B cell (primary cell): ENCODE measurements at places on chromosomes 6 and 20.

GRCh38 chr6:142011156-142011555 is 121.6 kb upstream of the GJE1 start:
- H3K4me1 ChIP-seq, result no peaks in the 10 kb centered on the region
- H3K36me3 ChIP-seq, result no peaks in the 10 kb centered on the region
- no peak for DNase-seq
- no peaks in the 10 kb centered on the region for H3K27me3 ChIP-seq
- H3K27ac ChIP-seq, result no peak overlapping the region

GRCh38 chr6:138160329-138161087 is 1.2 kb upstream of the ARFGEF3 start:
- peaks cover 2% of the 10 kb centered on the region for H3K27me3 ChIP-seq
- no peaks in the 10 kb centered on the region for H3K36me3 ChIP-seq
- peaks cover 23% of the 10 kb centered on the region for H3K4me1 ChIP-seq
- no peak for DNase-seq
- no peak overlapping the region for H3K4me3 ChIP-seq

GRCh38 chr20:43776691-43777090 is 49.9 kb upstream of the GTSF1L start:
- no peak overlapping the region for H3K27ac ChIP-seq
- H3K27me3 ChIP-seq, result no peaks in the 10 kb centered on the region
- no peak for DNase-seq
- no peaks in the 10 kb centered on the region for H3K4me1 ChIP-seq
- H3K36me3 ChIP-seq, result no peaks in the 10 kb centered on the region

- peak overlapping the region; percentile 98 for H3K4me3 ChIP-seq
- H3K27me3 ChIP-seq, result no peaks in the 10 kb centered on the region
- no peaks in the 10 kb centered on the region for H3K36me3 ChIP-seq
- H3K4me1 ChIP-seq, result peaks cover 23% of the 10 kb centered on the region
These were observed 61.1 kb upstream of the HFE start for GRCh38 chr6:26025894-26026832.

GRCh38 chr20:21110811-21111210 is 4.7 kb upstream of the LINC00237 start:
- peaks cover 40% of the 10 kb centered on the region for H3K27me3 ChIP-seq
- no peaks in the 10 kb centered on the region for H3K36me3 ChIP-seq
- no peak overlapping the region for H3K4me3 ChIP-seq

DNA sequence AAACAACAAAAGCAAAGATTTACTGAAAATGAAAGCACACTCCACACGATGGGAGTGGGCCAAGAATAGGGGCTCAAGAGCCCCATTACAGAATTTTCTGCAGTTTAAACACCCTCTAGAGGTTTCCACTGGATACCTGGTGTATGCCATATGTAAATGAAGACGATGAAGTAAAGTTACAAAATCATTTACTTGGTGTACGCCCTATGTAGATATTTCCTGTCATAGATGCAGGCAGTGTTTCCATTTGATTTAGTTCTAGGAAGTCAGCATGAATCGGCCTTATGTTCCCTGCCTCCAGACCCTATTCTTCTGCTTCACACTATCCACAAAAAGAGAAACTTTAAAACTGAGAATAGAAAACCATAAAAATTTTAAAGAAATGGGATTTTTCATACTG is 404.4 kb upstream of the GJE1 start:
- H3K27ac ChIP-seq, result no peak overlapping the region
- no peaks in the 10 kb centered on the region for H3K36me3 ChIP-seq
- no peaks in the 10 kb centered on the region for H3K27me3 ChIP-seq

DNA sequence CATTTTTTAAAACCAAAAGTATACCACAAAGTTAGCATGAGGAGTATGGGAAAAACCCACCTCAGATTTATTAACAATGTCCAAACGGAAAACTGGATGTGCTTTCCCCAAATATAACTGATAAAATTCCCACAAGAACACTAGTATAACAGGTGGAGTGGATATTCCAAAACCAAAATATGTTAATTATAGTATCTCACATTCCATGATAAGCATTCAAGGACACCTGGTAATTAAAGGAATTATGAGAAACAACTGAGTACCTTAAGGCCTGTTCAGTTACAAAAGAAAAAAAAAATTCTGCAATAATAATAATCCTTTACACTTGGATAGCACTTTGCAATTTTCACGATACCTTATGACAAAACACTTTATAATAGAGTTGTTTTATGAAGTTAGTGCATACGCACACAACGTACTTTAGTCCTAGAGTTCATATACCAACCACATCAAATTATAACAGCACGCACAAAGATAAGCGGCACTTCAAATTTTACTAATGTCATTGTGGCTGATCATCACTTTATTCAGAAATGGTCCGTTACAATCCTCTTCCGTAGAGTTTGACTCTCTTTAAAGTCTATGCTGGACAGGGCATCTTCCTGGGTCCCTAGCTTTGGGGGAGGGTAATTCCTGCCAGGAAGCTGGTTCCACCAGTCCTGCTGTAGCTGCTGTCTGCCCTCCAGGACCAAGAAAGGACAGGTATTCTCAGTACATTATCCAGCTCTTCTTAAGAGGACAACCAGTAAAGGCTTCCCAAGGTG is 1.7 kb downstream of the CDK19 start:
- peak; percentile 18 for DNase-seq
- no peaks in the 10 kb centered on the region for H3K27me3 ChIP-seq
- H3K27ac ChIP-seq, result peak overlapping the region; percentile 84
- peaks cover 37% of the 10 kb centered on the region for H3K4me1 ChIP-seq
- H3K4me3 ChIP-seq, result peak overlapping the region; percentile 78

DNA sequence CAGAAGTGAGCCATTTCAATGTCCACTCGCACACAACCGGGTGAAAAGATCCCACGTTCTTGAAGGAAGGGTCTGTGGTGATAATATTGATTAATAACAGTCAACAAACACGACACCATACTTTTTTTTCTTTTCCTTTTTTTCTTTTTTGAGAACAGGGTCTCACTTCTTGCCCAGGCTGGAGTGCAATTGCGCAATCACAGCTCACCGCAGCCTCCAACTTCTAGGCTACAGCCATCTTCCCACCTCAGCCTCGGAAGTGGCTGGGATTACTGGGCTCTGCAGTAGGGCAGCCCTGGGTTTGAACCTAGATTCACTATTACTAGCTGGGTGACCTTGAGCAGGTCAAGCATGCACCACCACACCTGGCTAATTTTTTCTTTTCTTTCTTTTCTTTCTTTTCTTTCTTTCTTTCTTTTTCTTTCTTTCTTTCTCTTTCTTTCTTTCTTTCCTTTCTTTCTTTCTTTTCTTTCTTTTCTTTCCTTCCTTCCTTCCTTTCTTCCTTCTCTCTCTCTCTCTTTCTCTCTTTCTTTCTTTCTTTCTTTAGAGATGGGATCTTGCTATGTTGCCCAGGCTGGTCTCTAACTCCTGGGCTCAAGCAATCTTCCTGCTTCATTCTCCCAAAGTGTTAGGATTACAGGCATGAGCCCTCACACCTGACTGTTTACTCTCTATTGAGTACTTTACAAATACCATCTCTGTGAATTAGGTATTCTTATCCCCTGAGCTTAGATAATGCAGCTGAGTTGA is 123.9 kb downstream of the SNX5 start:
- H3K4me1 ChIP-seq, result peaks cover 60% of the 10 kb centered on the region

DNA sequence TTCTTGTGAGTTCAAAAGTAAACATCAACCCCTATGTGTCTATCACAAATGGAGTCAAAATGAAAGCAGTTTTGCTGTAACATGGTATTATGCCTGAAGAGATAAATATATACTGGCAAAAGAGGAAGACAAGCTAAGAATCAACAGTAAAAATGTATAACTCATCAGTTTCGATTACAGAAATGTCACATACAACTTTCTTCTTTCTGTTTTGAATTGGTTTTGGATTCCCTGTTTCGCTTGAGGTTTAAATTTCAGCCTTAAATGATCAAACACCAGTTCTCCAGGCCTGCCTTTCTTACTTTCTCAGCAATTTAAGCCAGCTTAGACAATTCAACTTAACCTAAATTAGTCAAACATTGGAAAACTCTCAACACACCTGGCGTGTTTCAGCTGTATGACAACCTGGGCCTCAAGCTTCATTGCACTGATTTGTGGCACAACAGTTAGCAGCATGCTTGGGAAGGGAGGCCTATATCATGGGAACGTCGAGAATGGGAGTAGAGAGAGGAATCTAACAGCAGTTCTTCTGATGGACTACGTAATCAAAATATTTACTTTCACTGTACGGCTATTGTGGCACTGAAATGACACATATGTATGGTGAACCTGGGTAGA is 51.9 kb upstream of the MARCKS start:
- H3K36me3 ChIP-seq, result no peaks in the 10 kb centered on the region
- peak; percentile 63 for DNase-seq
- H3K4me3 ChIP-seq, result no peak overlapping the region
- H3K27me3 ChIP-seq, result no peaks in the 10 kb centered on the region
- H3K27ac ChIP-seq, result peak overlapping the region; percentile 46
- H3K4me1 ChIP-seq, result peaks cover 41% of the 10 kb centered on the region

- H3K27me3 ChIP-seq, result no peaks in the 10 kb centered on the region
- H3K4me1 ChIP-seq, result no peaks in the 10 kb centered on the region
- H3K4me3 ChIP-seq, result no peak overlapping the region
- DNase-seq, result no peak
- no peak overlapping the region for H3K27ac ChIP-seq
- no peaks in the 10 kb centered on the region for H3K36me3 ChIP-seq
These were observed 170.6 kb downstream of the TRMT11 start for GRCh38 chr6:126156973-126157372.

DNA sequence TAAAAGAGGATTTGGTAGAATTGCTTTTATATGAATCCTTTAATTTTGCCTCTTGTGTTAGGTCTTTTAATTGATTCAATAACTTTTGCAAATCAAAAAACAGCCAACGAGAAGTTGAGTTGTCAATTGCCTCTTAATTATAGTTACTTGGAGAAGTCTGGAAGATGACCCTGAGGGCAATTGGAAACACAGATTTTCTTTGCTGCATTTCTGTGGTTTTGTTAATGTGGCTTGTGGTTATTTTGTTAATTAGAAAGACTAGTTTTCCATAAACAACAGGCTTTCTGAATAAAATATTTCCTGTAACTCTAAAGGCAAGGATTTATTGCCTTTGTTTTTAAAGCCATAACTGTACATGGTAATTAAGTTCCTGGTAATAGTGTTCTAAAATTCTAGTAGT is 513.0 kb downstream of the EPHA7 start:
- H3K4me1 ChIP-seq, result no peaks in the 10 kb centered on the region
- no peak overlapping the region for H3K27ac ChIP-seq
- no peaks in the 10 kb centered on the region for H3K36me3 ChIP-seq
- DNase-seq, result no peak
- H3K27me3 ChIP-seq, result no peaks in the 10 kb centered on the region

GRCh38 chr20:8764344-8764962 is 304.4 kb upstream of the PLCB4 start:
- no peak overlapping the region for H3K4me3 ChIP-seq
- H3K36me3 ChIP-seq, result no peaks in the 10 kb centered on the region
- H3K4me1 ChIP-seq, result no peaks in the 10 kb centered on the region
- DNase-seq, result no peak

DNA sequence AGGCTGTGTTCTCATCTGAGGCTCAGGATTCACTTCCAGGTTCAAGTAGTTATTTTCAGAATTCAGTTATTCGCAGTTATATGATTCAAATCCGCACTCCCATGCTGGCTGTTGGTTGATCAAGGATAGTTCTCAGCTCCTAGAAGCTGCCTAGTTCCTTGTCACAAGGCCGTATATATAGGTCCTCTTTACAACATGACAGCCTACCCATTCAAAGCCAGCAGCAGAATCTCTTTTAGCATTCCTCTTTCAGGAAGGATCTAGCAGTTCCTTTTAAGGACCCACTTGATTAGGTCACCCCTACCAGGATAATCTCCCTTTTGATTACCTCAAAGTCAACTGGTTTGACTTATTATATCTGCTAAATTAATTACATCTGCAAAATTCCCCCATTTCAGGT is 23.8 kb upstream of the LAMP5 start:
- H3K4me3 ChIP-seq, result no peak overlapping the region
- no peak for DNase-seq
- no peak overlapping the region for H3K27ac ChIP-seq
- H3K27me3 ChIP-seq, result no peaks in the 10 kb centered on the region
- no peaks in the 10 kb centered on the region for H3K36me3 ChIP-seq

- H3K36me3 ChIP-seq, result peaks cover 8% of the 10 kb centered on the region
- H3K4me3 ChIP-seq, result no peak overlapping the region
- no peak overlapping the region for H3K27ac ChIP-seq
- DNase-seq, result peak; percentile 75
- no peaks in the 10 kb centered on the region for H3K4me1 ChIP-seq
- no peaks in the 10 kb centered on the region for H3K27me3 ChIP-seq
These were observed 44.9 kb upstream of the ID1 start for GRCh38 chr20:31560094-31560745.

DNA sequence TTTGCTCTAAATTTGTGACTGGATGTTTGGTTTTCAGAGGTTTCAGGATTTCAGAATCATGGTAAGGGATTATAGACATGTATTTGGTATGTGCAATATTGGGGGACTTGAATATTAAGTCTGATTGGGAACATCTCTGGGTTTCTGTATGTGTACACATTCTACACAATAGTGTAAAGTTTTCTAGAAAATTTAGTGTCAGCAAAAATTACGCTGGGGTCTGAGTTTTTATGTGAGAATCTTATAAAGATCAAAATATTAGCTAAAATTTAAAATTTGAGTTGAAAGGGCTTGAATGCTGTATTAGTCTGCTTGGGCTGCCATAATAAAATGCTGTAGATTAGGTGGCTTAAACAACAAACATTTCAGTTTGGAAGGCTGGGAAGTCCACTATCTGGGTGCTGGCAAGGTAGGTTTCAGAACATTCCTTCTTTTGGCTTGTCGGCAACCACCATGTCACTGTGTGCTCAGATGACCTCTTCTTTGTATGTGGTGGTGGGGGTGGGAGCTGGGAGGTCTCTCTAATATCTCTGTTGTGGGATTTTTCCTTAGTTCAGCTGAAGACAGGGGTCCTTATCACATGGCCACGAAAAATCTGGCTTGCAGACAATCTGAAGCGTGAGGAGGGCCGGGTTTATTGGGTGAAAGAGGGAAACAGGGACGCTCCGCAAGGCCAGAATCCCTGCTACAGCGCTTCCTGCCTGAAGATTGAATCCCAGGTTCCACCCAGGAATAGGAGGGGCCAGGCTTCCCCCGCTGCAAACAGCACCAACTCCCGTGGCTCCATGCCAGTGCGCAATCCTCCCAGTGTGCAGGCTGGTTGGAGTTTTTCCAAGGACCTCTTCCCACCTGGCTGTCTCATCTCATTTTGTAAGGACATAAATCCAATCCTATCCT is 299.7 kb downstream of the PLCB1 start:
- H3K4me1 ChIP-seq, result no peaks in the 10 kb centered on the region
- H3K27ac ChIP-seq, result no peak overlapping the region

DNA sequence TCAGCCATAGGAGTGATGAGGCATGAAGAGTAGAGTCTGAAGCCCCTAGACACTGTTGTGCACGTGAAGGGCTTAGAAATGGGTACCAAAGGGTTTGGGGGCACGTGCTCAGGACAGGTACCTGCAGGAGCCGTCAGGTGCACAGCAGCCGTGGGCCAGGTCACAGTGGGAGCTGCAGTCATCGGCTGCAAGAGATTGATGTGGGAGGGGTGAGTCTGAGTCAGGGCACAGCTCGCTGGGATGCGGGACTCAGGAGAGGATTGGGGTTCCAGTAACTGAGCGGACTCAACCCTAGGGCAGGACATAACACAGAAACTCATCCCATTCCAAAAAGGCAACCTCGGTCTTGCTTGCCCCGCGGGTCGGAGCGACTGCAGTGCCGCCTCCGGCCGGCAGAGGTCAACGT is 1.1 kb downstream of the DLK2 start:
- H3K4me3 ChIP-seq, result peak overlapping the region; percentile 61
- peaks cover 4% of the 10 kb centered on the region for H3K27me3 ChIP-seq
- no peak overlapping the region for H3K27ac ChIP-seq
- peaks cover 7% of the 10 kb centered on the region for H3K4me1 ChIP-seq
- peak; percentile 76 for DNase-seq

- H3K36me3 ChIP-seq, result no peaks in the 10 kb centered on the region
- H3K27ac ChIP-seq, result no peak overlapping the region
- DNase-seq, result no peak
These were observed 28.0 kb upstream of the CST5 start for GRCh38 chr20:23907579-23907978.
